ENCODE measurements at places on chromosomes 12 and 14. TPM values are rescaled to one million over a fixed set of nuclear protein-coding genes. Genes with fewer than 3 reads are reported as not detected.

Gene ORAI1
- total RNA-seq, result 48.8 TPM

Gene ASCL1
- total RNA-seq, result not detected

DNA sequence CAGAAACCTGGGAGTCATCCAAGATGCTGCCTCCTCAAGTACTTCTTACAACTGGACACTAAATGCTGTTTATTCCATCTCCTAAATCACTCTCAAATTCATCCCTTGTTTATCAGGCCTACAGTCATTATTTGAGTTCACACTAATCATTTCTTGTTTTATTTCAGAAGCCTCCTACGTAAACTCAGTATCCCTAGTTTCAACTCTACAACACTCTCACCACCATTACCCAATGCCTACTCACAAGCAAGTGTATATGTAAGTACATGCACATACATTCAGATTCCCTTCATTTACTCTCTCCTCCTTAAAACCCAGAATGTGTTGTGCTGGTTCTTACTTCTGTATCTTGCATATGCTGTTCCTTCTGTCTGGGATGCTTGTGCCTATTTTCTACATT is 43.0 kb downstream of the DDHD1 start:
- no peak overlapping the region for H3K4me3 ChIP-seq
- DNase-seq, result no peak
- H3K36me3 ChIP-seq, result no peaks in the 10 kb centered on the region
- H3K27me3 ChIP-seq, result no peaks in the 10 kb centered on the region
- H3K27ac ChIP-seq, result peak overlapping the region; percentile 71

- DNase-seq, result no peak
- H3K27ac ChIP-seq, result no peak overlapping the region
- peaks cover 25% of the 10 kb centered on the region for H3K4me1 ChIP-seq
- H3K4me3 ChIP-seq, result no peak overlapping the region
- no peaks in the 10 kb centered on the region for H3K36me3 ChIP-seq
These were observed 2.2 kb downstream of the NPFF start for GRCh38 chr12:53505086-53505485.

DNA sequence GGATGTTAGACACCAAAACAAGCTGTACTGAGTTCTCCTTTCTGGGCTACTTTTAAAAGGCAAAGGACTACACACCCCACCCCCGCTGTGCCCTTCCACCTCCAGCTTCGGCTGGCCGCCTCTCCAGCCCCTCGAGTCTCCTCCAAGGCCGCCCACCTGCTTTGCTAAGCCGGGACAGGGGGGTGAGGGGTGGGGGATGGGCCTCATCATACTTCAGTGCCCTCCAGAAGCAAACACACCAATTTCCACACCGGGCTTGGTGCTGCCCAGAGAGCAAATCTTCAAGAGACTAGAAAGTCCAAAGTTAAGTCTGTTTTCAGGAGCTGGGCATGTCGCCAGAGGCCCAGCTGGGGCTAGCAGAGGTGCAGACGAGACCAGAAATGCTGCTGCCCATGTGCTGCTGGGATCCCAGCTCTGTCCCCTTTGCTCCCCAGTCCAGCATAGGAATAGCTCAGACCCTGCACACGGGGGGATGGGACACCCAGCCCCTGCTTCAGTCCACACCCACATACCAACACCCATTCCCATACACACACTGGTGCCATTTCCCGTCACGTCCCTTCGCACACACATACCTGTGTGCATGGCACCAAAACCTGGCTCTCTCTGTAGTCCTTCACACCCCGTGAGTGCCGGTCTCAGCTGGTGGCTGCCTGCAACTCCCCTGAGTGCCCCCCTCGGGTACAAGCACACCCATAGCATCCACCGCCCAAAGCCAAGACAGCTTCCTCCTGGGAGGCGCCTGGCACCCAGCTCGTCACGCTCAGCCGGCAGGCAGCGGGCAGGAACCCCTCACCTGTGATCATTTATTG is 1.0 kb downstream of the SLC6A12 start:
- no peak for DNase-seq
- H3K4me3 ChIP-seq, result no peak overlapping the region
- H3K27ac ChIP-seq, result no peak overlapping the region
- no peaks in the 10 kb centered on the region for H3K4me1 ChIP-seq
- no peaks in the 10 kb centered on the region for H3K27me3 ChIP-seq

- no peaks in the 10 kb centered on the region for H3K27me3 ChIP-seq
- H3K36me3 ChIP-seq, result peaks cover 12% of the 10 kb centered on the region
- DNase-seq, result no peak
- H3K4me3 ChIP-seq, result peak overlapping the region; percentile 66
These were observed 706 bp downstream of the PRMT5 start for GRCh38 chr14:22928237-22929103.

DNA sequence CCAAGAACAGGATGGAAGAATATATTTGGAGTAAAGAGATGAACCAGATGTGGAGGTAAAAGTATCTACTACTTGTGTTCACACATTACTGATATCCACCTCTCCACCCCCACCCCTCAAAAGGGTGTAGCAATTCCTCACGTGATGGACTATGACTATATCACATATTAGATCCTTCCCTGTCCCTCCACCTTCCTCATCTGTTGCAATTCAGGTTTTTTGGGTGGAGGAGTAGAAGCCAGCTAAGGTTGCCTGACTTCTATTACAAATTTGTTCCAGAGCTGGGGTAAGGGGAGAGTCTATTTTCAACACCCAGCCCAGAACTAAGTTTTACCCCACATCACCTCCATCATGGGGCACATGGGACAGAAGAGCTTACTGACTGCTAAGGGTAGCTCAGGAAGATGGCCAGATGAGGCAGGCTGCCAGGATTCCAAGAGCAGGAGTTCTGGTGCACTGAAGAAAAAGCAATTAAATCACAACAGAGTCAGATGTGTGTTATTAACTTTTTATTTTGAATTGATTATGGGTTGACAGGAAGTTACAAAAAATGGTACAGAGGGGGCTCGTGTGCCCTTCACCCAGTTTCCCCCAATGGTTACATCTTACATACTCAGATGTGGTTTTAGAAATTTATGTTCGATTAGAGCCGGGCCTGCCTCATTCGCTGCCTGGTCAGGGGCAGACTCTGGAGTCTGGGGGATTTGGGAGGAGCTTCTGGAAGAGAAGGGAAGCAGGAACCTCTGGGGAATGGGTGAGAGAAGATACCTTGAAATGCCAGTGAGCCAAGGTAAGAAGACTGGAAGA is 2.1 kb downstream of the RNASE13 start:
- no peaks in the 10 kb centered on the region for H3K4me1 ChIP-seq
- no peak for DNase-seq
- no peak overlapping the region for H3K27ac ChIP-seq
- H3K4me3 ChIP-seq, result no peak overlapping the region
- no peaks in the 10 kb centered on the region for H3K36me3 ChIP-seq

DNA sequence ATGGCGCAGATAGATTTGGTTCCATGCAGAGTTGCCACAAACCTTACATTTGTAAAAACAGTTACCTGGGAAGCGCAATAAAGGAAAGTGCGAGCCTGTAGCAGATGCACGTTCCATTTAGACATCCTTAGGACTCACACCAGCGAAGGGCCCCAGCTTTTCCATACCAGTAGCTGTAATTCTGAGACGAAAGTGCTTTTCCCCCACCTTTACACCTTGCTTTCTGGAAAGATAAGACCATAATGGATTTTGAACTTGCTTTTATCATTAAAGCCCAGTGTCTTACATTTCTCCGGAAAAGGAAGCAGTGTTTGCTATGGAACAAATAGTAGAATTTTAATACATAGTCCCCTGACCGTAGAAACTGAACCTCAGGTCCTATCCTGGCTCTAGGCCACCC is 616 bp upstream of the CCDC77 start:
- peak overlapping the region; percentile 88 for H3K4me3 ChIP-seq
- peaks cover 17% of the 10 kb centered on the region for H3K4me1 ChIP-seq
- DNase-seq, result no peak
- H3K27ac ChIP-seq, result no peak overlapping the region

GRCh38 chr12:56128670-56129205 is 671 bp downstream of the ESYT1 start:
- H3K4me3 ChIP-seq, result peak overlapping the region; percentile 96
- H3K36me3 ChIP-seq, result peaks cover 33% of the 10 kb centered on the region
- peak overlapping the region; percentile 82 for H3K27ac ChIP-seq
- DNase-seq, result no peak
- peaks cover 76% of the 10 kb centered on the region for H3K4me1 ChIP-seq

DNA sequence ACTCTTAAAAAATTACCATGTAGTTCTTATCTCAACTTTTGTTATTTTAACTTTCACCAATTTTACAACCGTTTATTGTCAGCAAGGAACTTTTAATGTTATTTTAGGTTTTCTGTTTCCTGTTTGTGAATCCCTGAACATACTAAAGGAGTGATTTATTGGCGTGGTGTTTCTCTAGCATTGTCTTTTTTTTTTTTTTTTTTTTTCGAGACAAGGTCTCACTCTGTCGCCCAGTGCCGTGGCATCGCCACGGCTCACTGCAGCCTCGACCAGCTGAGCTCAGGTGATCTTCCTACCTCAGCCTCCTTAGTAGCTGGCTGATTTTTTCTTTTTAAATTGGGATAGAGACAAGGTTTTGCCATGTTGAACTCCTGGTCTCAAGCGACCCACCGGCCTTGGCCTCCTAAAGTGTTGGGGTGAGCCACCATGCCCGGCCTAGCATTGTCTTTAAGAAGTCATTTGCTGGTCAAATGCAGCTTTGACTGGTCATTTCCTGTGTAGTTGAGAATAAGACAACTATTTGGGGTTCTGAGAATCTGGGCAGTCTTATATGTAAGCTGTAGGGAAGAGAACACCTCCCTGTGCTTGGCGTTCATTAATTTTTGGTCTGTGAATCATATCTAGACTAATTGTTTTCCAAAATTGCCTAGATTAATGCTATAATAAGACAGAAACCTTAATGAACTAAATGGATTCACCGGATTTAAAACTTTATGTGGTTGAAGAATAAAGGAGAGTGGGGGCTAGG is 2.1 kb downstream of the WASHC4 start:
- H3K36me3 ChIP-seq, result peaks cover 6% of the 10 kb centered on the region
- no peak for DNase-seq
- H3K27me3 ChIP-seq, result no peaks in the 10 kb centered on the region
- peak overlapping the region; percentile 14 for H3K27ac ChIP-seq
- peaks cover 47% of the 10 kb centered on the region for H3K4me1 ChIP-seq
- H3K4me3 ChIP-seq, result peak overlapping the region; percentile 26
